ENCODE measurements at places on chromosomes 12 and 14.

- DNase-seq: no peak
Observed at GRCh38 chr14:35140718-35141581, 18.6 kb downstream of the PRORP start.

- no peak for DNase-seq
Observed at GRCh38 chr12:28830491-28830890, 318.6 kb upstream of the FAR2 start.

GRCh38 chr12:12684375-12685106 is 11.4 kb downstream of the GPR19 start:
- no peak for DNase-seq

DNA sequence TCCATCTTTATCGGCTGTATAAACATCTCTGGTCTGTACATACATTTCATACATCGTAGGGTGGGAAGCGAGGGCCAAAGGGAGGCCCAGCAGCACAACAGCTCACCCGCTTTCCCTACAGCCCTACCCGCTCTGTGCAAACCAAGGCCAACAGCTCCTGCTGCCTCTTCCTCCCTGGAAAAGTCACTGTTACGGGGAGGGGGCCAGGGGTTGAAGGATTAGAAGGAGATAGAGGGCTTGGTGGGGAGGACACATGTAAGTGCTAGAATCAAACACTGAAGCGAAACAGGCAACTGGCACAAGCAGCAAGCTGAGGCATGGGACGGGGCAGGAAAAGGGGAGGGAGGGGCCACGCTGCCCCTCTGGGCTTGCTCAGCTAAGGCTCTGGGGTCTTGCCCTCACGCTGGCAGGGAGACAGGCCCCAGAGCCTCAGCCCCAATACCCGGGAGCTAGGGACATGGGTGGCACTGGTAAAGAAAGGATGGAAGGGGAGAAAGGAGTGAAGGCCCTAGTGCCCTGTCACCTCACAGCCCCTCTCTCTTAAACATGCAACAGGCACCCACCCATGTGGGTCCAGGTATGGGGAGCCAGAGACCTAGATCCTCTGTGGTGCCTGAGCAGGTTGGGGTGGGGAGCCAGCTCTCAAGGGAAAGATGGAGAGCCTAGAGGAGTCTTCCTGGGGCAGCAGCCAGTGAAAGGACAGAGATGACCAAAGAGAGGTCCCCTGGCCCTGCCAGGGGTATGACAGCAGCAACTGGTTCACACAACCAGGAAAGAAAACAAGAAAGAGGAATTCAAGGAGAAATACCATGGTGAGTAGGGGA is 14.4 kb downstream of the SPRYD3 start:
- no peak for DNase-seq

DNA sequence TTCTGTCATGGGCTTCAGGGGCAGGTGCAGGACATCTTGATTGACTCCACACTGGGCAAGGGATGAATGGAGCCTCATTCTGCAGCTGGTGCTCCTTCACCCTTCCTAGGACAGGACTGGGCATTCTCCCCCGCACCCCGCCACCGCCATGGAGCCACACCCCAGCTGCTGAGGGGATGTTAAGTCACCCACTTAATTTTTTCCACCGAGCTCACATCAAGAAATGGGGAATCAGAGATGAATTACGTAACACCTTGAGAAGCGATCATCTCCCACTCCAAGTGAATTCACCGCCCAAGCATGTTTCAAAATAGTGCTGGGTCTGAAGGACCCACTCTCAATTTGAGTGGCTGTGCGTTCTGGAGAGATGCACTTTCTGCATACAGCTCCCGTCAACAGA is 94.2 kb downstream of the EML1 start:
- DNase-seq: no peak
